ENCODE measurements at places on chromosomes 7 and 10.

DNA sequence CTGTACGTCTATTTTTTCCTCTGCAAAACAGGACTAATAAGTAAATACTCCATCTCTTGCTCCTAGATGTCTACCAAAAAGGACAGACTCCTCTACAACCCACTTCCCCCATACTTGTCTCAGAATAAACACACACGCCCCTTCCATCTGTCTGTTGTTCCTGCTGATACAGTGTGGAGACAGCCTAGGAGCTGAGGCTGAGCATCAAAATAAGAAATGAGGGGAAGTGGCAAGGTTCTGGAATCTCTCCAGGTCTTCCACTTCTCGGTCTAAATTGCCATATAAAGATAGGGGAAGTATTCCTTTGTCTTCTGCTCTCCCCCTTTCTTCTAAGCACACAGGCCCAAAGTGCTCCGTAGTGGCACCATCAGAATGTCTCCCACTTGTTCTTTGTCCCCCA lies 30.8 kb upstream of the VSIR start:
- DNase-seq = no peak

DNA sequence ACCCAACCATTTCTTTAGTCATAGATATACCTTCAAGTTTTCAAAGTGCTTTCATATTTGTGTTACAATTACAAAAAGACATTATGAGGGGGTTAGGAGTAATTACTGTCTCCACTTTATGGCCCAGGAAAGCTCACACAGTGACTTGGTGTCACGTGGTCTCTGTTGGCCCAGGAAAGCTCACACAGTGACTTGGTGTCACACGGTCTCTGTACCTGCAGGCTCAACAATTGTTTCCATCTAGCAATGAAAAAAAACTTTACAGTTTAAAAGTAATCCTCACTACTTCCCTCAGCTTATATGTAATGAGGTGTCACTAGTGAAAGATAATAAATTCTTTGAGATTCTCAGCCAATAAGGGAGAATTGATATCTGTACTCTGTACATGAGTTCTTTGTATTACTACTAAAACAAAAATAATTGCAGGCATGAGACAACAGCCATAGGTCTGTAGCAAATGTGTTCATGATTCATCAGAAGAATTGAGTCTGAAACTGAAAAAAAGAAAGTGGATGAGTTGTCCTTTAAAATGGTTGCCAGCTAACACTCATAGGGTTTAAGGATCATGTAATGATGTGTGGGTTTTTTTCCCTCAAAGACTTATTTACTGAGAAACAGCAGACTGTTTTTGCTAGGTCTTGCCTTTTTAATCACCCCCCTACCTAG lies 10.9 kb downstream of the OGDH start:
- DNase-seq = no peak

- DNase-seq = no peak
Observed at GRCh38 chr7:65974876-65975275, 7.1 kb downstream of the GUSB start.

GRCh38 chr7:141381794-141382427 lies 169.3 kb upstream of the AGK start:
- no peak for DNase-seq
